ENCODE measurements at places on chromosomes 7 and 10. TPM values are rescaled to one million over a fixed set of nuclear protein-coding genes. Genes with fewer than 3 reads are reported as not detected.

- DNase-seq: no peak
Measured at GRCh38 chr10:113987805-113988204, 55.9 kb upstream of the ADRB1 start.

DNA sequence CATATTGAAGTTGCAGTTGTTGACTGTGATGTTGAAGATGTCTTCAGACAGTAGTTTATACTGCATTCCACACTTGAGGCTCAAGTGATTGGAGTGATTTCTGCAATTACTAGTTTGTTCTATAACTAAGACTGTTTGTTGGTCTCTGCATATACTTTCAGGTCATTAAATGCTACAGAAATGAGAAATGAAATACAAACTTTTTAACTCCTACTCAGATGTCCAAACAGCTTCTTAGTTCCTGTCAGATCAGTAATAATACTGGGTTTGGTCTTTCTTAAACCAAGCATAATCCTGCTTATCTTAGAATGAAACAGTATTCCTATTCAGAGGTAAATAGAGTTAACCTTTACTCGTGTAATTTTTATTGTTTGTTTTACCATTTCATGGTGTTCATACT lies 115.9 kb downstream of the CCNY start:
- no peak for DNase-seq

- DNase-seq: no peak
Measured at GRCh38 chr7:132941905-132942304, 140.0 kb downstream of the CHCHD3 start.

GRCh38 chr7:154884348-154884920 lies 118.5 kb downstream of the PAXIP1 start:
- DNase-seq: no peak

Gene PRR15
- 8.5 TPM for polyA plus RNA-seq

DNA sequence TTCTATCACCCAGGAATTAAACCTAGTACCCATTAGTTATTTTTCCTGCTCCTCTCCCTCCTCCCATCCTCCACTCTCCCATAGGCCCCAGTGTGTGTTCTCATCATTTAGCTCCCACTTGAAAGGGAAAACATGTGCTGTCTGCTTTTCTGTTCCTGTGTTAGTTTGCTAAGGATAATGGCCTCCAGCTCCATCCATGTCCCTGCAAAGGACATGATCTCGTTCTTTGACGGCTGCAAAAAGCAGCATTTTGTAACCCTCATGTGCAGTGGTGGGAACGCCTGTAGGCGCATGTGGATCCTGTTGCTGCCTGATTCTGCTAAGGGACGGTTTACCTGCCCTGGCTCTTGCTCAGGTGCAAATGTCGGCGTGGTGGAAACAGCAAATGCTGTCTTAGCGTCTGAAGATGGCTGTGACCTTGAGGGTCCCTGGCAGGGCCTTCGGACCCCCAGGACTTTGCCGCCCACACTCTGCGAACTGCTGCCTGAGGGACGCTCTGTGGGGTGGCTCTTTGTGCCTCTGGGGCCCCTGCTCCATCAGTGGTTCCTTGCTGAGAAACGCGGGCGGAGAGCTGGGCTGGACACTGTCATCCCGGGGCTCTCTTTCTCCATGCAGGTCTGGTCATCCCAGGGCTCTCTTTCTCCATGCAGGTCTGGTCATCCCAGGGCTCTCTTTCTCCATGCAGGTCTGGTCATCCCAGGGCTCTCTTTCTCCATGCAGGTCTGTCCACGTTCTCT lies 5.6 kb upstream of the MTG1 start:
- no peak for DNase-seq

DNA sequence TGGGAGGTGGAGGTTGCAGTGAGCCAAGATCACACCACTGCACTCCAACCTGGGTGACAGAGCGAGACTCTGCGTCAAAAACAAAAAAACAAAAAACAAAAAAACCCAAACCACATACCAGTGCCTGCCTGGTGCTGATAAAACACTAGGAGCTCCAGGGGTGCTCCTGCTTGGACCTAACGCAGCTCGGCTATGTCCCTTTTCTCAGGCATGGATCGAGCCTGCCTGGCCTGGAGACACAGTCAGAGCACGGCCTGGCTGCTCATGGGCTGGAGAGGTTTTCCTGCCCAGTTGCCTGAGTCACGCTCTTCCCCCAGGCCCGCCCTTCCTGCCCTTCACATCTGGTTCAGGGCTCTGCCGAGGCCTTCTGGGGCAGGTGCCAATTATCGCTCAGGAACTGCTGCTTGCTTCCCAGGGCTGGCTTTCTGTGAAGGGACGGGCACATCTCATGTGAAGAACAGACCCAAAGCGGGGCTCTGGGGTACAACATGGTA lies 12.6 kb upstream of the NPFFR1 start:
- no peak for DNase-seq

GRCh38 chr7:150425670-150426069 lies 24.8 kb upstream of the GIMAP8 start:
- DNase-seq: no peak

GRCh38 chr7:33471636-33472242 lies 342.4 kb downstream of the BBS9 start:
- no peak for DNase-seq

GRCh38 chr7:28678431-28678965 lies 266.2 kb downstream of the CREB5 start:
- DNase-seq: no peak

GRCh38 chr10:3067859-3068179 lies 471 bp downstream of the PFKP start:
- DNase-seq: no peak

DNA sequence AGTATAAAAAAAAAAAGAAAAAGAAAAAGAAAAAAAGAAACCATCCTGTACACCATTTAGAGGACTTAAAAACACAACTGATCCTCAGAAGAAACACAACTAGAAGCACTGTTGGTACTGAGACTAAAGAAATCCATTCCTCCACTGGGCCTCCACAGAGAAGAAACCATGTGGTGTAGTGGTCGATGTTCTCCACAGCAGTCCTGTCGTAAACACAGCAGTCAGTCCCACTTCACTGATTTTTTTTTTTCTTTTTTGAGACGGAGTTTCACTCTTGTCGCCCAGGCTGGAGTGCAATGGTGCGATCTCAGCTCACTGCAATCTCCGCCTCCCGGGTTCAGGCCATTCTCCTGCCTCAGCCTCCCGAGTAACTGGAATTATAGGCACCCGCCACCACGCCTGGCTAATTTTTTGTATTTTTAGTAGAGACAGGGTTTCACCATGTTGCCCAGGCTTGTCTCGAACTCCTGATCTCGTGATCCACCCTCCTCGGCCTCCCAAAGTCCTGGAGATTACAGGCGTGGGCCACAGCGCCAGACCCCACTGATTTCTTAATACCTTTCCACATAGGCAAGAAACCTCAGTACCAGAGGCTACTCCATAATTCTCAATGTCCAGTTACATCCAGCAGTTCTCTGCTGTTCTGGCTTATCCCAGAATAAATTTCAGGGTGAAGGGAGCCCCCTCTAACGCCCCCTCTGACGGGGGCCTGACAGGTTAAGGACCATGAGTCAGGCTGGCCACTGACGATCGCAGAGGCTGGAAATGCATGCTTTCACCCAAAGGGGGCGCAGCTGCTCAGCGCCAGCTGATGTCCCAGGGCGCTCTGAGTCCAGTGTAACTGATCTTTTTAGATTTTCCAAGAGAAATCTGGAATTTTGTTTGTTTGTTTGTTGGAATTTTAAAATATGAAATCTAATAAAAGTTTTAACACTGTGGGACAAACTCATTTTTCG lies 24.8 kb upstream of the FFAR4 start:
- DNase-seq: peak; percentile 23

- DNase-seq: no peak
Measured at GRCh38 chr10:102678842-102679289, 34.6 kb downstream of the TRIM8 start.

Gene SFRP4
- polyA plus RNA-seq: 1.8 TPM

Gene MSS51
- 5.0 TPM for polyA plus RNA-seq

DNA sequence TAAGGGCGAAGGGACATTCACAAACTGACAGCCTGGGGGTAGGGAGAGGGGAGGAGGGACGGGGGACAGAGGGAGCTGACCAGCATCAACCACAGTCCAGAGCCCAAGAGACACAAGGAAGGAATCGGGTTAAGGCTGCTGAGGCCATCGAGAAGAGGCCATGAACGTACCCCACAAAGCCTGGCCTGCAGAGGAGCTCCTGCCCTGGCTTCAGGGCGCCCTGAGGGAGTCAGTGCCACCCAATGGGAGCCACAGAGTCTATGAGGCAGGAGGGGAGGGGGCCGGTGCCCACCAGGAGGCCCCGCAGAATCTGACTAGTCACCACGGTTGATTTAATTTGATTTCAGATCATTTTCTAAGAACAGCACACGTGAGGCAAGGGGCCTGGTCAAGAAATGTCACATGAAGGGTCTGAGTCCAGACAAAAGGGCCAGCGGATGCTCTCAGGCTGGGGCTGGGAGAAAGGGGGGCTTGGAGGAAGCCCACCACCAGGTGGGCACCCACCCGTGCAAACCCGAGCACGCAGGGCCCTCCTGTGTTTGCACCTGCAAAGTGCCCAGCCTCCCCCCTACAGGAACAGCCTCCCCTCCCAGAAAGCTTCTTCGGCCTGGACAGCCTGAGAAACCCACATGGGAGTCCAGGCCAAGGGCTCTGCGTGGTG lies 40.4 kb downstream of the CAMK2B start:
- DNase-seq: no peak

GRCh38 chr10:110398419-110399105 lies 93.8 kb upstream of the SMNDC1 start:
- no peak for DNase-seq

Gene AS3MT
- polyA plus RNA-seq: 18.8 TPM

GRCh38 chr7:45976485-45976856 lies 55.4 kb upstream of the IGFBP3 start:
- DNase-seq: no peak

DNA sequence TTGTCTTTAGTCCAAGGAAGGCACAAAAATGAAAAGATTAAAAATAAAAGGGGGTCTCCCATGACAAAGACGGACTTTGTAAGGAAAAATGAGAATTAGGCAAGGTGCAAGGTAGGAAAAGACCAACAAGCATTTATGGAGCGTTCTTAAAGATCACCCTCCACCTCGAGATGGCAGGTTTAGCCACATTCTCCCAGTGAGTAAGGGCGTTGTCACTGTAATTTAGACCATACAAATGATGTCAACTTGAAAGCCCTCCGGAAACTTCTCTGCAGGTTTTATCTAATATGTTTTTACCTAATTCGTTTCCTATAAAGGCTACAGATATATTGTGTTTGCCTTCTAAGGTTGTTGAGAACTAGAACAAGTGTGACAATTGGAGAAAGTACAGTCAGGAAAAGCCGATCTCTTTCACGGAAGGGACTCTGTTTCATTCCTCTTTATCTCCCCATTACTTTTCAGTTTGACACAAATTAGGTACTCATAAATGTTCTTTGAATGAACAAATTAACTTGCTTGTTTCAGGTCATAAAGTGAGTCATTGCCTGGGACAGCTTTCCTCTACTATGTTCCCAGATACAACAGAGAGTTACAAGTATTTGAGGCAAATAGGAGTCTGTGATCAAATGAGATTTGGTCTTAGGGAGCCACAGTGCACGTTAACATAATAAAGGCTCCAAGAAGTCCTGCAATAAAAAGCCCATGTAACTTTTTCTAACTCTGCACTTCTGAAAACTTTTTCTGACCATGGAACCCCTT lies 102.6 kb upstream of the HABP2 start:
- no peak for DNase-seq

DNA sequence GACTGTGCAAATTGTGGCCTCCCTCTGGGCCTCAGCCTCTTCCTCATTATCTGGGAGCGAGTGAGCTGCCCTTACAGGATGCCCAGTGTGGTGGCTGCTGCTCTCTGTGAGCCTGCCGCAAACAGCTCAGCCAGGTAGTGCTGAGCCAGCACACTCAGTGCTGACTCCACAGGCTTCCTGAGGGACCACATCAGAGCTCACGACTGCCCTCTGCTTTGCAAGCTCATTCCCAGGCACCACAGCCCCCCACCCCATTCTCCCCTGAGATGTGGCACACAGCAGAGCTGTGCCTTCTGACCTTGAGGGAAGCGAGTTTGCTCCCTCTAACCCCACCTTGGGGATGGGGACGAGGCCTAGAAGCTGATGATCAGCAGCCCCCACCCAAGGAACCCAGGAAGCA lies 230.5 kb upstream of the PPP2R2D start:
- no peak for DNase-seq

- peak; percentile 39 for DNase-seq
Measured at GRCh38 chr10:110547139-110547761, 20.2 kb upstream of the SMC3 start.

Gene ALOX5
- polyA plus RNA-seq: 7.7 TPM

DNA sequence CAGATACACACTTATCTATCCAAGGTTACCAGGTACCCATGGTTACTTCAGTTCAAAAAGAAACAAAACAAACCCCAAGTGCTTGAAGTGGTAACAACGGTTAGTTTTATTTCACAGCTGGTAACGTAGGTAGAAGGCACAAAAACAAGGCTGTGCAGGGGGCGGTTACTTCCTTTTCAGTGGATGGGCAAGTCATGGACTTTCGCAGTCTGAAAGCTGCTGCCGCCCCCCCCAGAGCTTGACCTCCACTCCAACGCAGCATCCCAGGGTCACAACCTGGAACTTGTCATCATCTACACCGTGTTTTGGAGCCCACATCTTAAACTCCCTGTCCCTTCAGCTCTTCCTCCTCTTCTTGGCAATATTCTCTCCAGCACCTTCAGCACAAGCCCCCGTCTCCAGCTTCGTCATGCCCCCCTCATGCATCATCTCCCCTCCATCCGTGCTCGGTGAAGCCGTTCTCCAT lies 181.2 kb upstream of the ITGB1 start:
- no peak for DNase-seq

DNA sequence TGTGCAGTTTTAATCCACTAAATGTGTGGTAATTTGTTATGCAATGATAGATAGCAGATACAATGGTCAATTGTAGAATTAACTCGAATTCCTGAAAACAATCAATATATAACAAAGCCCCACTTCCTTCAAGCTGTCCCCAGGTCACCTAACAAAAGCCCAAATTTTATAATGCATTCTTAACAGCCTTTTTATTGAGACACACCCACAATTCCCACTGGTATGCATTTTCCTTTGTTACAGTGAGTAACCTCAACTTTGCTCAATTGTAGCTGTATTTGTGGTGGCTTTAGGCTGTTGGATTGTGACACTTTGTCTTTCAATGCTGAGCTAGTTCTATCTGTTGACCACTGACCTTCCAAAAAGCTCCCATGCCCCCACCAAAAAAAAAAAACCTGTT lies 279.8 kb upstream of the CACNA2D1 start:
- no peak for DNase-seq

DNA sequence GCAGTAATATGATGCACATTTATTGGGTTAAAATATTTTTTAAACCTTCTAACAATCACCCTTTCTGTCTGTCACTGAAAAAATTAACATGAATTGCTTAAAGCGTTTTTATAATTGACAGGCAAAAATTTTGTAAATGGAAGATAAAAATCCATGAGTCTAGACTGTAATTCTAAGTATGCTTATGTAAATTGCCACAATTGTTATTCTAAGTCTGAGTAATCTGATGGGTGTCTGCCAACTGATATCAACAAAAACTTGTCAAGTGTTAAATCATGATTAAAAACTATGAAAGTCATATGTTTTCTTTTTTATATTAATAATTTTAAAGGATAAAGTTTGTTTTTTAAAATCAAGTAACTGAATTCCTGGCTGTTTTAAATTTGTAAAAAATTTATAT lies 208.2 kb downstream of the CDK14 start:
- DNase-seq: no peak

All from left renal pelvis (tissue), 4 donors.